NCI-H1092 treated with DMSO at 0.1 percent for 48 hours (cell line): ENCODE measurements at places on chromosomes 5 and 9.

- no peak for DNase-seq
These were observed 527 bp upstream of the SREK1 start for GRCh38 chr5:66143473-66144073.

GRCh38 chr9:72925126-72925789 lies 27.6 kb downstream of the ALDH1A1 start:
- no peak for DNase-seq

DNA sequence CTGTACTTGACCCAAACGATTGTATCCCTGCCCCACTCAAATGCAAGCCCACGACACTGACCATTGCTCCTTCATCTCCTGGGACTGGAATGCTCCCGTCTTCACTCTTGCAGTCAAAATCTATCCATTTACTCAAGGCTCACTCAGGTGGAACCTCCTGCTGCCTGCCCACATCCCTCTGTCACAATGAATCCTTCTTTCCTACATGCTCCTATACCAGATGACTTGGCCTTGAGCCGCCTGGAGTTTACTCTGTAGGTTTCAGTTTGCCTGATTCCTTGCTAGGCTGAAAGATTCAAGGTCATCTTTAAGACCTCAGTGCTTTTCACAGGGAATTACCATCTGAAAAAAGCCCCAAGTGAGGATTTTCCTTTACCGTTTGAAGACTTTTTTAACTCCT lies 264.1 kb downstream of the GLIS3 start:
- no peak for DNase-seq

GRCh38 chr9:82363682-82364081 lies 375.1 kb downstream of the SPATA31D1 start:
- no peak for DNase-seq

DNA sequence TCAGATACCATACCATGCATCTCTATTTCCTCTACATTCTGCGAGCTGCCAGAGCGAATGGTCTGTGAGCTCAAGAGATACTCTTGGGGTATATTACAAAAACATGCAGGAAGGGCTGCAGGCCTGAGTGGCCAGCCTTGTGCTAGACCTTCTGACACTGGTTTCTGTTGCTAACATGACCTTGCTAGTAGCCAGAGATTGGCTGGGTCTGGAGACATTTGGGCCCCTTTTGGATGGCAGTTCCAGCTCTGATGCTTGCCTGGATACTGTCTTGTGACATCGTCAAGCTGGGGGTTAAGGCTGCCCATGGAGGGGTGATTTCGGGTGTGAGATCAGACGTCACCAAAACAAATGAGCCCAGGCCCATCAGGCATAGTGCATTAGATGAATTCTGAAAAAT lies 56.1 kb upstream of the FSTL4 start:
- DNase-seq = no peak

- no peak for DNase-seq
These were observed 14.3 kb downstream of the TTC1 start for GRCh38 chr5:160023007-160023907.

GRCh38 chr5:73945505-73945904 lies 319.5 kb downstream of the ARHGEF28 start:
- DNase-seq = no peak

DNA sequence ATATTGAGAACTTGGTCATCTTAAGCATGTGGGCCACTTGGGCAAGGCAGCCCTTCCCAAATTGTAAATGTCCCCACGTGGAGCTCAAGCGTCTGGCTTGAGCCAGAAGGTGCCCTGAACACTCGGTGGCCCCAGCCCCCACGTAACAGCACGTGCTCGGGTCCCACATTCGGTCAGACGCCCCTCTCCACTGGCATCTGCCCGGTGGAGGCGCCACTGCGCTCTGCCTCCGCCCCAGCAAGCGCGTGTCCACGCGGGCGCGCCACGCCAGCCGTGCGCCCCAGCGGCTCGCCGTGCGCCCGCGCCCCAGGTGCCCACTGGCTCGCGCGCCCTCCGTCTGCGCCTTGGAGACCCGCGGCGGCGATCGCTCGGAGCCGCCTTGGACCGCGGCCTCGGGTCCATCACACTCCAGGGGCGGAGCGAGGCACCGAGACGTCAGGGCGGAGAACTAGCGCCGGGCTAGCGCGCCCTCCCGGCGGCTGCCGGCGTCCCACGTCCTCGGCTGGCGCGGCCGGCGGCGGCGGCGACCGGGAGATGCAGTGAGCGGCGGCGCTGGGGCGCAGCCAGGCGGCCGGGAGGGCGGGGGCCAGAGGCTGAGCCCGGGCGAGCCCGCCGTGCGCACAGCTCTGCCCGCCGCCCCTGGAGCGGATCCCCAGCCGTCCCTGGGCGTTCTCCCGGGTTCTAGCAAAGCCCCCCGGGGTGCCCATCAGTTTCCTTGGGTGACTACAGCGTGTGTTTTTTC lies at the start of gene PALM2AKAP2:
PALM2AKAP2 (plus strand) TSS at position 488 of the 742 bp plus-strand sequence. CDS start 291 bp downstream, outside the sequence.
- peak; percentile 74 for DNase-seq
